ENCODE measurements at places on chromosomes 6 and 20.

DNA sequence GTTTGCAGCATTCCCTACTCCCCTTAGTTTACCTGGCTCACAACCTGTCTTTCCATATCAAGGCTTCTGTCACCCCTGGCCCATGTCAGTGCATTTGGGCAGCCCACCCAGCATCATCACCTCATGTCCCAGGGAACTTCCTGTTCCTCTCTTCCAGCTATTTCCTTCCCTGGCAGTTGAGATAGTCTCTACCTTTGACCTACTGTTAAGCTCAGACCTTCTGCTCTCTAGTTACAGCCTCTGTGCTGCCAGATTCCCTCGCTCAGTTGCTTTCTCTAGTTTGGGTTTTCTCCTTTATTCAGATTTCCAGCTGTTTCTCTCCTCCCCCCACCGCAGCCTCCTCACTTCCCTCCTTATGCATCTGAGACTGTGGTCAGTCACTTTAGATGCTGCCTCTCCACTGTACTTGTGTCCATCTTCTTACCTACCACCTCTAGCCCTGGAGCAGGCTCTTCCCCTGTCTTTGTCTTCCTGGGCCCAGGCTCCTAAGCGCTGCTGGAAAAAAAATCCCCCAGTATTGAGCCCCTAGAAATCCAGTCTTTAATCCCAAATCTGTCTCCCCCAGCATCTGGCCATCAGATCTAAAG lies 16.3 kb downstream of the PTPN1 start:
- no peak for DNase-seq

- DNase-seq: peak; percentile 22
Observed at GRCh38 chr20:1734269-1734858, 76.8 kb upstream of the SIRPG start.

- no peak for DNase-seq
Observed at GRCh38 chr6:56534680-56535419, 107.8 kb downstream of the DST start.

GRCh38 chr6:169108753-169109152 lies 144.9 kb downstream of the THBS2 start:
- no peak for DNase-seq

- DNase-seq: no peak
Observed at GRCh38 chr6:30009113-30009512, 52.0 kb upstream of the POLR1H start.

- no peak for DNase-seq
Observed at GRCh38 chr6:41228616-41229015, 467 bp downstream of the TREML4 start.

DNA sequence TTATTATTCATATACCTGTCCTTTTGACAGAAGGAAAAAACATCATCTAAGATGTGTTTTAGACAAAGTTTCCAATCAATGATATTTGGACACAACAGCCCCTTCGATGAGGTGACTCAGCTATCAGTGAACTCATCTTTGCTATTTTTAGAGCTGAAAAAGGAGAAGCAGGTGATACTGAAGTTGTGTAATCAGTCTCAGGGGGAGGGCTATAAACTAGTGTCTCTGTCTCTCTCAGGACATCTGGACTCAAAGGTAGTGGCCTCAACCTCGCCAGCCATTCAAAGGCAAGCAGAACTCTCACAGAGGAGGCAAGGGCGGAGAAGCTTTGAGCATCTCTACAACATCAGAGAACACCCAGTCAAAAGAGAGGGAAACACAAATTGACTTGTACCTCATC lies 135.4 kb downstream of the BFSP1 start:
- no peak for DNase-seq

- no peak for DNase-seq
Observed at GRCh38 chr20:62220666-62221568, 839 bp upstream of the HRH3 start.

- no peak for DNase-seq
Observed at GRCh38 chr6:42294759-42295158, 77.1 kb upstream of the MRPS10 start.

DNA sequence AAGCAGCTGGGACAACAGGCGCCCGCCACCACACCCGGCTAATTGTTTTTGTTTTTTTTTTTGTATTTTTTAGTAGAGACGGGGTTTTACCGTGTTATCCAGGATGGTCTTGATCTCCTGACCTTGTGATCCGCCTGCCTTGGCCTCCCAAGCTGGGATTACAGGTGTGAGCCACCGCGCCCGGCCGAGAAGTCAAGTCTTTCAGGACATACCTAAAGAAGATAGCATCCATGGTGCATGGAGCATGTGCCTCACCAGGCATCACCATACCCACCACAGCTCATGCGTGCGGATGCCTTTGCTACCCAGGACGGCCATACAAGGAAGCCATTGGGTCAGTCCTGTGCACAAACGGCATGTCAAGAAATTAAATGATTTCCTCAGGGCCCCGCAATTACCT lies 60.8 kb downstream of the DACT2 start:
- DNase-seq: no peak

- no peak for DNase-seq
Observed at GRCh38 chr6:167311286-167311685, 13.6 kb upstream of the TTLL2 start.

GRCh38 chr20:8535403-8536261 lies 403.6 kb downstream of the PLCB1 start:
- DNase-seq: no peak

DNA sequence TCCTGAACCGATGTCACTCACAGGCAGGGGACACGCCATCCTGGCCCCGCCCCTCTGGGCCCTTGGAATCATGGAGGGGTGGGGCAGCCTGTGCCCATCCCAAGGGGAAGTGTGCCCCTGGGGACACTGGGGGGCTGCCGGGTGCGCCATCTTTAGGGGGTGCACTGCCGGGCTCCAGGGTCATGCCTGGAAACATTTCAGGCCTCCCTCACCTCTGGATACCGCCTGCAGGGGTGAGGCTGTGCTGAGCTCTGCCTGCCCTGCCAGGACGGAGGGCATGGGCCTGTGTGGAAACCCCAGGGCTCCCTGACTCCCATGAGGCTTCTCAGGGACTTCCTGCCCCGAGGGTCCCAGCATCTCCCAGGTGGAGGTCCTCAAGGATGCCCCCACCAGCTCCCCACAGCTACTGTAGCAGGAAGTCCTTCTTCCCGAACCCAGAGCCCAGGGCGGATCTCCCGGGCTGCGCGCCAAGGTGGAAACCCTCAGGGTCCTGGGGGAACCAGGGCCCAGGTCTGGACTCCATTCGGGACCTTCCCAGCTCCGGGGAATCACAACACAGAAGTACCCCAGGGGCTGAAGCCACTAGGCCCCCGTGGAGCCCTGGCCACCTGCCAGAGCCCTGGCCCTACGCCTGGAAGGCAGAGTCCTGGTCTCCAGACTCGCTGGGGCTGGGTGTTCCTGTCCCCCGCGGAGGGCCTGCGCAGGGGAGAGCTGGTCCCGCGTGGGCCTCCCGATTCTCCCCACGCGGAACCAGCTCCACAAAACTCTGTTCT lies 15.6 kb downstream of the CHRNA4 start:
- DNase-seq: no peak

DNA sequence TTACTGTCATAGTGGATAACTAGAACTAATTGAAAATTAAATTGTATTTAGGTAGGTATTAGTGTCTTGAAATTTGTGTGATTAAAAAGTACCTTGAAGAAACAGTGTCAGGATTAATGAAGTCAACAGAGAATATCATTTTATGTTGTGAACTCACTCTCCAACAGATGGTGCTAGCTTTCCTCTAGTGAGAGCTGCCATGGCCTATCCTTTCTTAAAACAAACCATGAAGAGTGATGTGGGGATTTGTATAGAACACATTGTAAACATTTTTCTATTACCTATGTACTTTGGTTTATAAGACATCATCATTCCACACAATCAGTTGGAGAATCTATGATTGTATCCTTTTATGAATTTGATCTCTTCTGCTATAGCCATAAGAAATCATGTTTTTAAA lies 4.8 kb upstream of the SRSF12 start:
- DNase-seq: no peak

GRCh38 chr6:119514345-119514744 lies 164.8 kb upstream of the MAN1A1 start:
- no peak for DNase-seq

DNA sequence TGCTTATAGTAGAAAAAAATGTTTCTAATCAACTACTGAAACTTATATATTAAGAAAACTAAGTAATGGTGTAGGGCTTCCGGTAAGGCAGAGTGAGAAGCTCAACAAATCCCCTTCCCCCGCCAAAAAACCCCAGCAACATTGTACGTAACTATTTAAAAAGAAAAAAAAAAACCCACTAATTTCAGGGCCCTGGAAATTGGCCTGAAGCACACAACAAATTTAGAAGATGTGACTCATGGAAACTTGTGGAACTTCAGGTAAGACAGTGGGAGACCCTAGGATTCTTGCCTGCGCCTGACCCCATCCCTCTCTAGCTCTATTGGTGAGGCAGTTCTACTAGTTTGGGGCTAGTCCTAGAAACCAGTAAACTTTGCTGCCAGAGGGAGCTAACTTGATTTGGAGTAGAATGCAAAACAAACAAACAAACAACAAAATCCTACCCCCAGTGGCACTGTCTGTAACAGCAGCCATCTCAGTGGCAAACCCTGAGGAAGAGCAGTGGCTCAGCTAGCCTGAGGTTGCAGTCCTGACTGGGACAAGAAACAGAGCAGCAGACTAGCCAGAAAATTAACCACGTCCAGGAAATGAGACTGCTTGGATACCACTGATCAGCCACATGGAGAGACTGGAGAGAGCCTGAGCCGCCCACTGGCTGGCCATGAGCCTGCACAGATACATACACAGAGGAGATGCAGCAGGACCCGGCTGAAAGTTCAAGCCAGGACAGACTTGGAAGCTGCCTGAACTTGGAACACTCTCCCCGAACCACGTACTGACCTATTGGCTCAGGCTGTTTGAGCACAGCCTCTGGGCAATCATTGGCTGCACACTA lies 135.1 kb downstream of the TBXT start:
- DNase-seq: peak; percentile 50

DNA sequence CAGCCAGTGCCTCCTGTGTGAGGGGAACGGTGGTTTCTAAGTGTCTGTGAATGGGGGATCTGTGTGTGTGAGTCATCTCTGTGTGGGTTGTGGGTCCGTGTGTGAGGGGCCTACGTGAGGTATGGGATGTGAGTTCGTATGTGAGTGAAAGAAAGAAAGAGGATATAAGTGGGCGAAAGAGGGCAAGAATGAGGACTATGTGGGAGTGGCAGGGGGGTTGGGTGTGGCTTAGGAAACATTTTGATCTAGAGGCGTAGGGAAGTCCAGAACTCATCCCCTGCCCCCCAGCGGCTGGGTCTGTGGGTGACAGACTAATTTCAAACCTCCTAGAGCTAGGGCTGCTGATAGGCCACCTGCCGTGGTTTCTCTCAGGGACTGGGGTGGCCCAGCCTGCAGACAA lies 35.5 kb downstream of the DHX35 start:
- no peak for DNase-seq

GRCh38 chr6:13561624-13562267 lies 12.7 kb upstream of the SIRT5 start:
- DNase-seq: no peak

DNA sequence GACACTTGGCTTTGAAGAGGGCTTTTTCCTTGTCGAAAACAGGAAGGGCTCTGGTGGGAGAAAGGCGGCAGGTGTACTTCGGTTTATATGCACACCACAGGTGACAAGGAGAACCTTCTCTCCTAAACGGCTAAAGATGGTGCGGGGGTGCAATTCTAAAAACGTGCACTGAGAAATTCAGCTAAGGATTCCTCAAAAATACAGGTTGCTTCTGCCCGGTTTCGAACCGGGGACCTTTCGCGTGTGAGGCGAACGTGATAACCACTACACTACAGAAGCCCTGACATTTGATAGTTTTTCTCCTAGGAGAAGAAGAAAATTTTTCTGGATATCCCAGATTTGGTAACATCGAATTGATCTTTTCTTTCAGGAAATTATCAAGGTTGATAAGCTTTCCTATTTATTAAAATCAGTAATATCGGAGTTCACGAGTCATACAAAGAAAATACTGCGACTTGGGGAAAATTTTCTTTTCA lies 32.0 kb downstream of the POM121L2 start:
- DNase-seq: no peak

- no peak for DNase-seq
Observed at GRCh38 chr20:31720486-31721407, 1.9 kb downstream of the BCL2L1 start.

DNA sequence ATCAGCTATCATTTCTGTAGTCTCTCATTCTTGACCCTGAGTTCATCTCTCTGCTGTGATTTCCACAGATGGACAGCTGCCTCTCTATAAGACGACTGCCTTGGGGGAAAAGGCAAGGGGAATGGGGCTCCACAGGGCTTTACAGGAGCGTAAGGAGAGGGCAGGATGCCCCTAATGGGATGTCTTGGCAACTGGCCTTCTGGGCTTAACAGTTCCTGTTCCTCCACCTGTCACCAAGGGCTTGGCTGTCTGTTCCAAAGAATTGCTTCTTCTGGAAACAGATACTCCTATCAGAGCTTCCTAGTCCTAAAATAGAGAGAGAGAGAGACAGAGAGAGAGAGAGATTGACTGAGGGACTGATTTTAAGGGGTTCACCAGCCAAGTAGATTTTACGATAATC lies 181.9 kb downstream of the TMEM200A start:
- DNase-seq: no peak

DNA sequence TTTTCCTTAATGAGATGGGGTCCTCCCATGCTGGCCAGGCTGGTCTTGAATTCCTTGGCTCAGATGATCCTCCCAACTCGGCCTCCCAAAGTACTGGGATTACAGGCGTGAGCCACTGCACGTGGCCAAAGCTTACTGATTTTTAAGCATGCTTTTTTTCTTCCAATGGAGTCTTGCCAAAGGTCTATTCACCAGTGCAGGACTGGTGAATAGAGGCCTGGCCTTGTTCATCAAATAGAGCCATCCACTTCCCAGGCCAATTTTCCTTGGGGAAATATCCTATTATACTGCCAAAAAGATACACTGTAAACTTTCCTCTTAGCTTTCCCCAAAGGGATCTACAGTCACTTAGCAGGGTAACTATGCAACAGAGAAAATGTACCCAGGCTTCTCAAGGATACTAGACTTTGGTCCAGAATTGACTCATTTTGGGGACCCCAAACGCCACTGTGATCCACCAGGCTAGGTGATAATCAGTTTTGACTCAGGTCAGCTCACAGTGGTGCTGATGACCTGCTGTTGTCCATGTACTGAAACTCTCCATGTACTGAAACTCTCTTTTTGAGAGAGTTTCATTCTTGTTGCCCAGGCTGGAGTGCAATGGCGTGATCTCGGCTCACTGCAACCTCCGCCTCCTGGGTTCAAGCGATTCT lies 91.8 kb downstream of the REPS1 start:
- no peak for DNase-seq

GRCh38 chr20:44695295-44695673 lies 19.9 kb upstream of the CCN5 start:
- DNase-seq: no peak
